ENCODE measurements at places on chromosomes 6 and 20.
A peak's percentile ranks its signal among the peaks of the same experiment; 100 is the strongest.

DNA sequence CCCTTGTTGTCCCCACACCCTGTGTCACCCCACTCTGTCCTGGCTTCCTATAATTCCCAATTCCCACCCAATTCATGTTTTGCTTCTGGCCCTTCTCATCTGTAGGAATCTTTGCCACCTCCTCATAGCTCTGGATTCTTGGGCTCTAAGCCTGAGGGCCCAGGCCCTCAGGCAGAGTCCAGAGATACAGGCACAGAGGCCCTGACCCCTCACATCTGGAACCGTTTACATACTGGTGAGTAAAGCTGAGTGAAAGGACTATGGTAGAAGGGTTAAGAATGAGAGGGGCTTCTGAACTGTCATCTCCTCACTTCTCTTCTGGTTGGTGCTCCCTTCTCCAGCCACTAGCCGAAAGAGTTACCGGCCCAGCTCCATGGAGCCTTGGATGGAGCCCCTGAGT is 13.6 kb downstream of the PRRC2A start:
- no peak for DNase-seq

GRCh38 chr20:46398963-46399362 is 7.5 kb downstream of the ELMO2 start:
- DNase-seq, result no peak

- no peak for DNase-seq
Measured at GRCh38 chr6:107620732-107621131, 130.8 kb downstream of the SOBP start.

DNA sequence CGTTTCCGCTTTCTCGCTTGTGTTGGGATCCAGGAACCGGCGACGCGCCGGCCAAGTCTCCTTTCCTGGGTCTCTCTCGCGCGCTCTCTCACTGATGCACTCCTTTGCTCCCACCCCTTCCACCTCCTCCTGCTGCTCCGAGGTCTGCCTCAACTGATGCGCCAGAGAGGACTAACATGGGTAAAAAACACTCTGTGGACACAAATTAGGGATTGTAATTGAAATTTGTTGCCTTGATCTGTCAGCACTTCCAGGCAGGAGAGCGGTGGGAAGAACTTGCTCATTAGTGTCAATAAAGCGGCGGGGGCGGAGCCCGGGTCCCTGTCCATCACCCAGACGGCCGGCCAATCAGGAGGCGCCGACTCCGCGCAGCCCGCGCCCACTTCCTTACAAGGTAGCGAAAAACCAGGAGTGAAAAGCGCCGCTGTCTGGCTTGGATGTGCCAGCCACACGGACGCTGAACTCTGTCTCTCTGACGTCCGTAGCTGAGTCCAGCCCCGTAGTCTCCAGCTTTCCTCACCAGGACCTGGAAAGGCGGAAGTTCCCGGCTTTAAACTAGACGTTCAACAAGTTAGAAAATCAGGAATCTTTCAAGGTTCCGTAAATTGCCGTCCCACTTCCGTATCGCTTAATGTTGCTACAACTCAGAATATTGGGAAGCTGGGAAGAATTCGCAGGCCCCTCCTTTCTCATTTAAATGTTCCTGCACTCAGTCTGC is at the start of gene TBX18:
Gene TBX18, minus strand, starts transcription at position 267 of the 718 bp plus-strand sequence. CDS start 417 bp downstream, outside the sequence.
- DNase-seq, result no peak

GRCh38 chr20:43681468-43681942 is 14.6 kb downstream of the MYBL2 start:
- DNase-seq, result peak; percentile 2

GRCh38 chr20:35629427-35630145 is 14.0 kb downstream of the SPAG4 start:
- no peak for DNase-seq

DNA sequence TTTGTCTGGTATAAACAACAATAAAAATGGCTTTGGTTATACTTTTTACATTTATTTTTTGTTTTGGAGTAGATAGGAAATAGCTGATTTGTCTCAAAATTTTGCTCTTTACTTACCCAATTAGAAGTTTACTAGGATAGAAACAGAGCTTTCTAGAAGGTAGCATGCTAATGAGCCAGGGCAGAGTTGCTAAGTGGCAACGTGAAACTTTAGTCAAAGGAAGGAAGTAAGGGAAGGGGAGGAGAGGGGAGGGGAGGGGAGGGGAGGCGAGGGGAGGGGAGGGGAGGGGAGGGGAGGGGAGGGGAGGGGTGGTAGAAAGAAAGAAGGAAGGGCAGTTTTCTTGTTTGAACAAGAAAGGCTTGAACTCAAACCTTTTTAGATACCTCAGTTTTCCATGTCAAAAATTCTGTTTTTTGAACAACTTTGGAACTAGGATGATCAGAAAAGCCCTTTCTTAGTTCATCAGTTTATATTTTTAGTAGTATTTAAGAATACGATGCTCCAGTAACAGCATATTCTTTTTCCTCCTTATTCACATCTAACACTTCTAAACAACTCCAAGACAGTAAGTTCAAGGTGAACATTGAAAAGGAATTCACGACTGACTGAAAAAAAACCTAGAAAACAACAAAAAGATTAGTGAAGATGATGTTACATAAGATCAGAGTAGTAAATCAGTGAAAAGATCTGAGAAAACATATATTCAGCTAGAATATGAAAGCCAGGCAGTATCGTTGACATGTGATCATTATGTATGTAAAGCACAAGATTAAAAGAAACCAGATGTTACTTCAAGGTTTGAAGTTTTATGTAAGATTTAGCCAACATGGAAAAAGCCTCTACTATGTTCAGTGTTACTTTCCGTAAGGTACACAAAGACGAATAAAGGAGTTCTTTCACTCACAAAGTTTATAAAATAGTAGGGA is 263.4 kb downstream of the ARHGAP18 start:
- DNase-seq, result no peak

GRCh38 chr20:20303320-20303719 is 64.6 kb upstream of the INSM1 start:
- no peak for DNase-seq

DNA sequence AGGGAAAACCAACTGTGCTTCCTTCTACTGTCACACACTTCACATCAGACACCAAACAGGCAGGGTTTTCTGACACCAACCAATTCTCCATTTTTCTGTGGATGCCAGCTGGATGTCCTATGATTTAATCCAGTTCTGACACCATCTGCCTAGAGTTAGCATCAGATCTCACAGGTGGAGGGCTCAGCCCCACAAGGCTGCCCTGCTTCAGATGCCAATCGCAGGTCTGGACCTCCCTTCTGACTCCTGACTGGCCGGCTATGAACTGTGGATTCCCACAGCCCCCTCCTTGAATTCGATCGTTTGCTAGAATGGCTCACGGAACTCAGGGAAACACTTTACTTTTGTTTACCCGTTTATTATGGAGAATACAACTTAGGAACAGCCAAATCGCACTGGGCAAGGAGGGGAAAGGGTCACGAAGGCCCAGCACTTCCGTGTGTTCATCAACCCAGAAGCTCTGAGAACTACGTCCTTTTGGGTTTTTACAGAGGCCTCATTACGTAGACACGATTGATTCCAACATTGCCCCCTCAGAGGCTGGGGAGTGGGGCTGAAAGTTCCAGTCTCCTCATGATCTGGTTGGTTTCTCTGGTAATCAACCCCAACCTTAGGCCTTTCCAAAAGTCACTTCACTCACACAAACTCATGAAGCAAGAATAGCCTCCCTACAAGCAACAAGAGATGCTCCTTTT is 25.4 kb upstream of the MAS1 start:
- DNase-seq, result no peak

- no peak for DNase-seq
Measured at GRCh38 chr20:20207872-20208271, 155.5 kb downstream of the CFAP61 start.

- no peak for DNase-seq
Measured at GRCh38 chr6:18400831-18401446, 13.8 kb downstream of the RNF144B start.

- no peak for DNase-seq
Measured at GRCh38 chr6:74939721-74940620, 265.9 kb downstream of the COL12A1 start.

DNA sequence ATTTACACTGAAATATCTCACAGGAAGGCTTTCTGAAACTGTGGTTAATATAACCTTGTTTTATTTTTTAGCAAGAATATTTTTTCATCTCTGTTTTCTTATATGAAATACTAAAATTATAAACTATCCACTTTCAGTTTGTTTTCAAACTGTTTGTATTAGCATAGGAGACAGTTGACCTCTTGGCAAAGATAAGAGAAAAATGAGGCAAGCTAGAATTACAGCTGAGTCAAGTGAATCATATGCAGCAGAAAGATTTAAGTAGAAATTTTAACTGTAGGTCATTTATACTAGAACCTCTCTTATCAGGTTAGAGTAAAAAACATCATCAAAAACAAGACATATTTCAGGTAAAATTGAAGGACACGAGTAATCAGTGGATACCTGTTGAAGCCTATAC is 792.6 kb downstream of the PHF3 start:
- no peak for DNase-seq

- DNase-seq, result no peak
Measured at GRCh38 chr6:130239755-130240154, 17.0 kb upstream of the SAMD3 start.

DNA sequence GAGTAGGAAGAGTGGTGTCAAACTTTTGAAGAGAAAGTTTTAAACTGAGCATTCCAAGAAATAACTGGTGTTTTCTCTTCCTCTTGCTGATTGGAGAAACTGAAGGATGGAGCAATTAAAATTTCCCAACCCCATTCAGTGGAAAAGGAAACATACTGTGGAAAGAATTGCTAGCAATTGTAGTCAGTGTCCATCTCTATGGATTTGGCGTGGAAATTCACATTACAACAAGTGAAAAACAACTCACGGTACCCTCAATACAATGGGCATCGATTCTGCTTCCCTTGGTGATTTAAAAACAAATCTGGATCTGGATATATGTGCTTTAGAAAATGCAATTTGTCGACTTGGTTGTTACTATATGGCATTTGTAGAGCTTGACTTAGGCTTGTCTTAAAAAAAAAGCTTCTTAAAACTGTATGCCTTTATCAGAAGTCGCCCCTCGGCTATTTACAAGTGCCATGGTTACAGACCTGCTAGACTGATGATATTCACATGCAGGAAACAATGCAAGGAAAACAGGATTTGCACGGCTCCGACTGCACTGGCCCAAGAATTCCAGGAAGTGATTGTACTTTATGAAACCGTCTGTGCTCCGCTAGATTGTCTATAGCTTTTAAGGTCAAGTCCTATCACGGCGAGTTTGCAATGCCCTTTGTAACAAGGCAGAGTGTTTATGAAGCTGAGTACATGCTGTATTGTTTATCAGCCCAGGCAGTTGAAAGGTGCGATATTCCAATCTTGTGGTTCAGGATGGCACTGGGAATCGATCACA is 131.7 kb upstream of the PHACTR1 start:
- DNase-seq, result no peak

GRCh38 chr6:50239853-50240252 is 190.1 kb upstream of the DEFB112 start:
- DNase-seq, result no peak

DNA sequence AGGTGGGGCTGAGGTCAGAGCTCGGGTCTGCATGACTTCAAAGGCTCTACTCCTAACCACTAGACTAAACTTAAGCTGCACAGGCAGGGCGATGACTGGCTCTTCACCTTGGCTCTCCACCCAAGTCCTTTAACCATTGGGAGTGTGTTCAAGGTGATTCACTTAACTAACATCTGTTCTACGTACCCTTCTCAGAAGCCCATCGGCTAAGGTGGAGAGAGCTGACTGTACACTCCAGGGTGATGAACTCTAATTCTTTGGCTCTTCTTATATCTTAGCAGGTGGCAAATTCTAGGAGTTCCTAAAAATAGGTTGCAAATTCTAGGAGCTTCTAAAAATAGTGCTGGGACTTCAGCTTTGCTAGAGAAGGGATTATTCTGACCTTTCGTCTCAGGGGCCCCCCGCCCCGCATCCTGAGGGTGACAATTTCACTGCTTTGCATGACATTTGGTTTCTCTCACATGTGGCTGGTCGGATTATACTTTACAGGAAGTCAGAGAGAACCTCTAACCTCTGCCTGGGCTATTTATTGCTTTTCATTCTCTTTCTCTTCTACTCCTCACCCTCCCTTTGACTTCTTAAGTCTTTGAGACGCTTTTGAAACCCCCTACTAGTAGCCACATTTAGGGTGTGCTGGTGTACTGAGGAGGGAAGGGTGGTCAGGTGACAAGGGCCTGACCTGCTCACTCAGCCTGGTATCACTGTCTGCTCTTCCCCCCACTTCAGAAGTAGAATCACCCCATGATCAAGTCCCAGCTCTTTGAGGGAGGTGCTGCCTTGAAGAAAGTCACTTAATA is 55.5 kb downstream of the PRDM1 start:
- no peak for DNase-seq

GRCh38 chr6:34145161-34146020 is 496 bp downstream of the GRM4 start:
- no peak for DNase-seq

DNA sequence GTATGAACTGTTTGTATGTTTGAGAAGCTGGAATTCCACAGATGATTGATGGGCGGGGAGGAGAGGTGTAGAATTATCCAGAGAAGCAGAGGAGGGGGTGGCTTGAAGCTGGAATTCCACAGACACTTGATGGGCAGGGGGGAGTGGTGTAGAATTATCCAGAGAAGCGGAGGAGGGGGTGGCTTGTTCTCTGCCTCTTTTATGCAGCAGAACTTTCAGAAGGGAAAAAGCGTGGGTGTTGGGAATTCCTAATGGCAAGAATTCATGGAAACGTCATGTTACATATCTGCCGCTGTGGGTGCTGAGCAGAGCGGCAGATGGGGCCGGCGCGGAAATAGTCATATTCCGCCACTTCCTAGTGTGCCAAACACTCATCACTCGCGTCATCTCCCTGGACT is 167.9 kb upstream of the KCNG1 start:
- DNase-seq, result no peak

- peak; percentile 39 for DNase-seq
Measured at GRCh38 chr20:22402550-22402949, 181.8 kb downstream of the FOXA2 start.

DNA sequence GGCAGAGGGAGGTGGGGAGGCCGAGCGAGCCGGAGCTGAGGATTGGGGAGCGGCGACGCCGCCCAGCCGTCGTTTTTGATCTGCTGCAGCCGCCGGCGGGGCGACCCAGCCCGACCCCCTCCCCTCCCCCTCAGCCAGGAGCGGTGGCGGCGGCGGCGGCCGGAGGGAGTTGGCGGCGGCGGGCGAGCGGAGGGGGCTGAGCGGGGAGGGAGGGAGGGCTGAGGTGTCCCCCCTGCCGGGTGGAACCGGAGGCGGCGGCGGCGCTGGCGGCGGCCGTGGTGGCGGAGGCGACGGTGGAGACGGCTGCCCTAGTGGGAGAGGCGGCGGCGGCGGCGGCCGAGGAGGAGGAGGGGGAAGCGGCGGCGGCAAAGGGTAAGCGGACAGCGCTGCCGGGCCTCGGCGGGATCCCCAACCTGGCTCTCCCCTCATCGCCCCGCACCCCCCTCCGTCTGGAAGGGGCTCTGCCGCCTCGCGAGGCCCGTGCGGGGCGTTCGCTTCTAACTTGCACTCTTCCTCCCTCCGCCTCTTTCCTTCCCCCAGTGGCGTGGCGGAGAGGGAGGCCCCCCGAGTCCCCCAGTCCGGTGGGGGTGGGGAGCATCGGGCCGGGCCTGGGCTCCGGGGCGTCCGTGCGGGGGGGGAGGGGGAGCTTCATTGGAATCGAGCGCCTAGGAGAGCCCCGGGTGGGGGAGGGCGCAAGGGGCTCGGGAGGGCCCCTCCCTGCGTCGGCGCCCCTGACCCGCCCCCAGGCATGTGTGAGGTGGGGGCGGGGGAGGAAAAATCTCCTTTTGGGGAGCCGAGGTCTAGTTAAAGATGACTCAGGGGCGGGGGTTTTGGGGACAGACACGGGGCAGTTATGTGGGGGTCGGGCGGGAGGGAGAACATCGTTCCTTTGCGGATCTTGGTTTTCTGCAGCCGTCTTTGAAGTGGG is at the start of gene TAB2:
Gene TAB2, plus strand, starts transcription at position 69 of the 928 bp plus-strand sequence. CDS start 52,286 bp downstream, outside the sequence.
- no peak for DNase-seq
